ENCODE measurements at places on chromosomes 3 and 15.

DNA sequence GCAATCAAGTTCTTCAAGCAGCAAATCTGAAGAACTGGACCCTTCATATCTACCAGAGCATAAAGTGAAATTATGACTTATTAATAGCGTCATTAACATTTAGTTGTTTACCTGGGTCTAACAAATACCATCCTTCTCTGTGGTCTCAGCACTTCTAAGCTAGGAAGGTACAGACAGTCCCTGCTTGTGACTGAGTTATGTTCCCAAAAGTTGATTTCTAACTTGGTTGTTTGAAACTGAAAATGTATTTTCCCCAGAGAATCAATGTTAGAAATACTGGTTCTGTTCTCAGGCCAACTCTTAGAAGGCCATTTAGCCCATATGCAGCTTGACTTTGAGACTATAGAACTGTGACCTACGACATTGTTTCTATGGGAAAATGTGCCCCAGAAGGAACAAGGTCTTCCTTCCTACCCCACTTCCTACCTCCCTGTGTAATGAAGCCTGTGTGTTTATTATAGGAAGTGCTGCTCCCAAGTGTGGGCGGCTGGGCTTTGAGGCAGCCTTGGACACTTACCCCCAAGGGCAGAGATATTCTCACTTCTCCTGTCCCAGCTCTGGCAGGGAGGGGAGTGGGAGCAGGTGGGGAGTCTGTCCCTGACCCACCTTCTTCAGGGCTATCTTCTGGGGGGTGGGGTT lies 12.2 kb upstream of the MAPK6 start:
- DNase-seq = no peak

- peak; percentile 93 for DNase-seq
Measured at GRCh38 chr3:192917404-192918274, at the start of gene MB21D2. MB21D2 (minus strand) TSS chr3:192917856; CDS start chr3:192917840, 16 bp downstream.

- DNase-seq = no peak
Measured at GRCh38 chr3:171643681-171644080, 166.6 kb downstream of the PLD1 start.

DNA sequence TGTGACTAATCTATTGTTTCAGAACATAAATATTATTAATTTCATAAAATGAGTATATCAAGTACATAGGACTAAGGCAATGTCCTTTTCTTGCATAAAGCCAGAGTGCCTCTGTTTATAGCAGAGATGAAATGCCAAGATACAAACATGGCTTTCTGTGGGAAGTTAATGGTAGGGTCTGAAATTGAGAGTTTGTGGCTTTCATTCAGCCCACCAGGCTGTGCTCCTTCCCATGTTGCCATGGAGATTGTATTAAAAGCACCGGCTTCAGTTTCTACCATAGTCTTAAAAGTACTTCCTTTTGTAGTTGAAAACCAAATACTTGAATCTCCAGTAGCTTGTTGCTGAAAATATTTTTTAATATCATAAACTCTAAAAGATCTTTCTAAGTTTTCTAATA lies 114.0 kb downstream of the LRRC28 start:
- DNase-seq = no peak

- DNase-seq = no peak
Measured at GRCh38 chr3:143825513-143825912, 22.8 kb downstream of the SLC9A9 start.

DNA sequence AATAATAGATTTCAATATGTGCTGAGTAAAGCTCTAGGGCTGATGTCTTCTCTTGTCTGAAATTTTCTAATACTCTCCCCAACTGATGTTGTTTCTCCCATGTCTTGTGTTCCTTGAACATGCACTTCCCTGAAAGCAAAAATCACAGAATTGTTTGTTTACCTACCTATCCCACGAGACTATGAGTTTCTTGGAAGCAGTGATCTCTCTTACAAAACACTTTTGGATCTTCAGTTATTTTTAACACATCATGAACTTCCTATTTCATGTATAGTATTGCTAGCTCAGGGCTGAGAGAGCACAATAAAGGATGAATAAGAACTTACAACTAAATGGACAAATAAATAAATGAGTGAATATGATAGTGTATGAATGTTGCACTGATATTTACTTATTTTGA lies 365.0 kb downstream of the ROBO2 start:
- DNase-seq = no peak

DNA sequence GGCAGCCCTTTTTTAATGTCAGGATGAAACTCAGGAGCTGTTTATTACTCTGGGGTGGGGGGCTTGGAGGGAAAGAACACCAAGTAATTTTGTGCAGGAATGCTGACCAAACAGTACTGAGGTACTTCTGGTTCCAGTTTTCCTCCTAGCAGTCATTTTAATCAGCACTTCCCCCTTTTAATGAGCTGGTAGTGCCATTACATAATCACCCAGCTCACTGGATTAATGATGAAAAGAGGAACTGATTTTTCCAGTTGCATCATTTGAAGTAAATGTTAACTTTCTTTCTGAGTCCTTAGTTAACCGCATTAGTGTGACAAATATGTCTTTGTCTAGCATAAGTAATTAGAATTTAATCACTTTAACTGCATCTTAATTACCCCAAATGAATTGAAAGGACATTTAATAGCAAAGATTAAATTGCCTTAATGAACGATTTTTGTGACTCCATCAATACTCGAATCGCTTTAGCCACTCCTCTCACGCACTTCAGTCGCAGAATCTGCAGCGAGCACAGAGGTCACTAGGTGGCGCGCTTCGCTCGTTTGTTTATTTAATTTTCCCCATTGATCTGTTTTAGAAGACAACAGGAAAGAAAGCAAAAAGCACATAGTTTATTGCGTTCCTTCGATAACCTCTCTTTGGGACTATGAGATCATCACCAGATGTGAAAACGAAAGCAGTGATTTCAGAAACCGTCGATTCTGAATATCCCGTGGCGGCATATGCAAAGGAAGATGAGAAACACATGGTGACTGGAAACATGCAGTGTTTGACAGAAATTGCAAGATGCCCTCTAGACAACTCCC lies 9.8 kb downstream of the ONECUT1 start:
- no peak for DNase-seq

DNA sequence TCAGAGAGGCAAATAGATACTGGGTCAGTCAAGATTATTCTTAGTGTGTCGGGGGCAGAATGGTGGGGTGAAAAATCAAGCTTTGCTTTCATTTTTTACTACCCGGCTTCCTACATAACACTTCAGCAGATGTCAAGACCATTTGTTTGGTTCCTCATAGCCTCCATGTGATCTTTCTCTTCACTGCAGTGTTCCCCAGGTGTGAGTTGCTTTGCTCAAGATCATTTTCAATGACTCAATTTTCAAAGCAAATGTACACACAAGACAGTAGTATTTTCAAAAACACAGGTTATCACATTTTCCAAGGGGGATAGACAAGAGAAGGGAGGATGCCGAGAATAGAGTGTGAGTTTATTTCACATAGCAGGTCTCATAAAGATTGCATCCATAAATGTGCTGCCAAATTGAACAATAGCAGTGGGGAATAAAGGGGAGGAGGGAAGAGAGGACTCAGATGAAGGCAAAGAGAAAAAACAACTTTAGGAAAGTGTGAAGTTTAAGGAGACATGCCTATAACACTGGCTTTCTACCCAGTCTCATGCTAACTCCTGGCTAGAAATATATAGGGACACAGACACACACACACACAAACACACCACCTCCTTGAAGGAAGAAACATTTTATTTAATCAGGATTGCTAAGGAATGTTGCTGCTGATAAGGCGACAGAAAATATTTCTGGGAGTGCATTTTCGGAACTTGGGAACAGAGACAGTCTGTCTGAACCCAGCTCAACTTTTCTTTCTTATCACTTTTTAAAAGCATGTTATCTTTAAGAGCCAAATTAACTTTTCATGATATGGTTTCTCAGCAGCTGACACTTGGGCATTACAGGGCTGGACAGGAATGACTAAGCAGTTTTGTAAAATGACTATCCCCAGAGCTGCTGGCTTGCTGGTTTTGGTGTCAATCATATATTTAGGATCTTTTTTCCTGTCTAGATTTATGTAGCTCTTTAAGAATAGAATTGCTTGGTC lies 402.4 kb downstream of the RBMS3 start:
- DNase-seq = no peak

- no peak for DNase-seq
Measured at GRCh38 chr3:188749010-188749617, 422.7 kb upstream of the TPRG1 start.

Data from left forelimb (tissue), 1 donor.